AG04450 (cell line): ENCODE measurements at places on chromosomes 4 and X. TPM values are rescaled to one million over a fixed set of nuclear protein-coding genes. Genes with fewer than 3 reads are reported as not detected.

DNA sequence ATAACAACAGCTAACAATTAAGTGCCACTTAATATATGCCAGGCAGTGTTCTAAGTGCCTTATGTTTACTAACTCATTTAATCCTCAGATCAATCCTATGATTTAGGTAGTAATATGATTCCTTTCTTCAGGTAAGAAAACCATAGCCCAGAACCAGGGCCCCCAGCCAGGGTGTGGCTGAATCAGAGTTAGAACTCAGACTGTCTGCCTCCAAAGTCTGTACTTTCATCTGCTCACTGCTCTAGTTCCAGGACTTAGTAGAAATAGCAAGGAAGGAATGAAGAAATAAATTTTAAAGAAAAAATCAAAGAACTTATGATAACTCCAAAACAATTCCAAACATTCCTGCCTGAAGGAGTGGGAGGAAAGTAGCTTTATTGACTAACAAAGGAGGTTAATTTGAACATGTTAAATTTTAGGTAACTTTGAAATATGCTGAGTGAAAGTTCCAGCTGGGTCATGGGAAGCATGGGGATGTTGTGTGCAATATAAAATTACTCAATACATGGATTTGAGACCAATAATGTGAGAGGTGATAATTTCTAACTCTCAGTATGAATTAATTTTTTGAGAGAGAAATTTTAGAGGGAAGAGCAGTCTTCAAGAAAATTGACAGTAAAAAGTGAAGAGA lies 8.8 kb upstream of the ADH1C start:
- DNase-seq: no peak

GRCh38 chr4:46389301-46389775 lies 590 bp downstream of the GABRA2 start:
- DNase-seq: no peak

DNA sequence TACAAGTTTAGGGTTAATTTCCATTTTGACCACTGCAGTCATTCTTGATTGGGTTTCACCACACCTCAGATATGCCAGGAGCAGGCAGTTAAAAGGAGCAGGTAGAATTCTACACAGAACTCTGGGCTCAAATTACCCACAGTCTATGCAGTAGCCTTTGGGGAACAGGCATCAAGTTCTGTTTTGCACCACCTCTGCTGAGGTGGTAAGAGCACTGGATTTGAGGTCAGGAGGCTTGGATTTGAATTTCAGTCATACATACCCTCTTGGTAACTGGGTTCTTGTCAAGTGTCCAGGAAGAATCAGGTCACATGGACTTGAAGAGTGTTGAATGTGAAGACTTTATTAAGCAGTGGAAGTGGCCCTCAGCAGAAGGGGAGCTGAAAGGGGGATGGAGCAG lies 40.4 kb upstream of the PGK1 start:
- no peak for DNase-seq

The ZMAT1 gene
- not detected in 2 replicates for polyA plus RNA-seq

The CT45A2 gene
- polyA plus RNA-seq: not detected in 2 replicates

The DTHD1 gene
- polyA plus RNA-seq: not detected in 2 replicates

- no peak for DNase-seq
Measured at GRCh38 chr4:665381-665750, 8.7 kb downstream of the ATP5ME start.

The TMEM192 gene
- polyA plus RNA-seq: 15.3 and 15.8 TPM in 2 replicates

DNA sequence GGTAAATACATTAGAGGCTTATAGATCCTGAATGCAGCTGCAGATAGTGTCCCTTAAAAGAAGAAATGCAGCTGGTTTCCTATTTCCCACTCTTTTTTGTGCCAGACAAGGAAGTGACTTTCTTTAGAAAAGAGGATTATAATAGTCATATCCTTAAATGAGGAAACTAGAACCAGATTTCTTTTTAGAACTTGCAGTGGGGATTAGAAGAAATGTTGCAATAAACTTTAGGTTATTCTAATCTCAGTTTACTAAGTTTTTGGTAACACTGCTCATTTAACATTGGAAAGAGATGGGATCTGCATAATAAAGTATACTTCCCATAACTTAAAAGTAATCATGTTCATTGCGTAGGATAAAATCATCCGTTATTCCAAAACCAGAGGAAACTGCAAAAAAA lies 101.9 kb downstream of the SLIT2 start:
- DNase-seq: no peak

- DNase-seq: no peak
Measured at GRCh38 chr4:38177641-38178391, 217.6 kb downstream of the PTTG2 start.

- DNase-seq: no peak
Measured at GRCh38 chrX:111360839-111361238, 51.2 kb downstream of the DCX start.

- no peak for DNase-seq
Measured at GRCh38 chrX:46823481-46823880, 13.4 kb upstream of the RP2 start.

DNA sequence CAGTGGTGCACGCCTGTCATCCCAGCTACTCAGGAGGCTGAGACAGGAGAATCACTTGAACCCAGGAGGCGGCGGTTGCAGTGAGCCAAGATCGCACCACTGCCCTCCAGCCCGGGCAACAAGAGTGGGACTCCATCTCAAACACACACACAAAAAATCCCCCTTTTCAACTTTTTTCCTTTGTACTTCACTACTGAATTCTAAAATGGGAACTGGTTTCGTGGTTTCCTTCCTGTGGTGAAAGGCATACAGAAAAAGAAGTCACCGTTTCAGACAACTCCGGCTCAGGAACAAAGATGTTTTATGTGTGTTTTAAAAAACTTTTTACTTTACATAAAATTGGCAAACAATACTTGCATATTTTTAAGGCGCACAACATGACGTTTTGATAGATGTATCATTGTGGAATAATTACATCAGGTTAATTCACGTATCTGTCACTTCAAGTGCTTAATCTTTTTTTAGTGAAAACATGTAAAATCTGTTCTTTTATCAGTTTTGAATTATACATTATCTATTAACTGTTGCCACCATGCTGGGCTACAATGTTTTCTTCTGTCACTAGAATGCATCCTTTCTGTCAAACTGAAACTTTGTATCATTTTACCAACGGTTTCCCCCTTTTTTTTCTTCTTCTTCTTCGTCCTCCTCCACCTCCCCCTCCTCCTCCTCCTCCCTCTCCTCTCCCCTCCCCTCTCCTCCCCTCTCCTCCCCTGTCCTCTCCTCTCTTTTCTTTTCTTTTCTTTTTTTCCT lies 186.0 kb downstream of the CRLF2 start:
- DNase-seq: no peak

The TEX11 gene
- not detected in 2 replicates for polyA plus RNA-seq

DNA sequence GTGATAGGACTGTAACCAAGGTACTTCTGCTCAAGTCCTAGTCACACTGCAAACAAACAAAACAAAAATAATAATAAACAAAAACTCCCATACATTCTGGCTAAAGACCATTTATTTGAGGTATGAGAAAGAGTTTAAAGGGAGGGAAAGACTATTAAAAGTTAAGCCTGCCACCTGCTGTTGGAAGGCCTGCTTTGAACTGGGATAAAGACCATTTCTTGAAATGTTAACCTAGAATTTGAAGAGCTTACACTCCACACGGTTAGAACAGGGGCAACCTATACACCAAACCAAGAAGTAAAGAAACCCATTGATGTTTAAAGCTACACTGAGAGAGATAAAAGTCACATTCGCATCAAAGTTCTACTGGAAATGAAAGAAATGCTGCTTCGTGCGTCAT lies 548.7 kb upstream of the DIPK2B start:
- no peak for DNase-seq

The HAND2 gene
- 2.2 and 2.4 TPM in 2 replicates for polyA plus RNA-seq

The CCNQ gene
- polyA plus RNA-seq: 23.6 and 28.1 TPM in 2 replicates

The GC gene
- not detected in 2 replicates for polyA plus RNA-seq

The SOX3 gene
- not detected in 2 replicates for polyA plus RNA-seq

GRCh38 chr4:13523105-13523477 lies 21.2 kb downstream of the NKX3-2 start:
- no peak for DNase-seq

- no peak for DNase-seq
Measured at GRCh38 chr4:142202404-142203332, 566.3 kb downstream of the IL15 start.

DNA sequence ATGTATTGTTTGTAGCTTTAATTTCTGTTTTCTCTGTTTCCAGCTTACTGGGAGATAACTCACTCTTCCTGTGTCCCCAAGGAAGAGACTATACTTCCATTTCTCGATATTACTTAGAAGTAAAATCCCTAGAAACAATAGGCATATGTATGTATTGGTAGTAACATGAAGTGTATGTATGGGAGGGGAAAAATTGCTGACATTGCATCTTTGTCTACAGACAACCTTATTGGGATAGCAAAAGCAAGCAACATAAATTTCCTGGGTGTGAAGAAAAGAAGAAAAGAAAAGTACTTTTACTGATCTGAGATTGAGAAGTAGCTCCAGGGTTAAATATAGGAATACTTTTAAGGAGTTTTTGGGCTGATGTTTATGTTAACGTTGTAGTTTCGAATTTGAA lies 15.4 kb downstream of the AP1AR start:
- no peak for DNase-seq

GRCh38 chr4:99863804-99864203 lies 30.4 kb downstream of the LAMTOR3 start:
- no peak for DNase-seq

The FAM47A gene
- polyA plus RNA-seq: not detected in 2 replicates

- DNase-seq: no peak
Measured at GRCh38 chrX:42028109-42028508, 104.8 kb upstream of the CASK start.

DNA sequence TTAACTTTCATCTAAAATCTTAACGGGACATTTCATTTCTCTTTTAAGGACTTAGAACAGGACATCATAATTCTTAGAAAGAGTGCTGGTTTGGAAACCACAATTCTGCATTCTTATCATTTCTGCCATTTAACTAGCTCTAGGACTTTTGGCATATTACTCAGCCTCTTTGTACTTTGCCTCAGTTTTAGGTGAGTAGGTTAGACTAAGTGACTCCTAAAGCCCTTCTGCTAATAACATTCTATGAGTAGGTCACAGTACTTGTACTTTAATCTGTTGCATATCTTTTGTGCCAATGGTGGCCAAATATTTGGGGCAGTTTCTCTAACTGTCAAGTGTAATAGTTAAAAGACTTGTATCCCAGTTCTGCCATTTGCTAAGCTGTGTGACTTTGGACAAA lies 115.4 kb upstream of the NUDT6 start:
- no peak for DNase-seq

GRCh38 chrX:9785254-9785943 lies 830 bp upstream of the SHROOM2 start:
- DNase-seq: no peak

The GAGE13 gene
- not detected in 2 replicates for polyA plus RNA-seq

The RASSF6 gene
- polyA plus RNA-seq: 0.06 and 0.07 TPM in 2 replicates

The ZNF185 gene
- 8.7 and 10.3 TPM in 2 replicates for polyA plus RNA-seq
